ENCODE measurements at places on chromosomes 4 and X.

DNA sequence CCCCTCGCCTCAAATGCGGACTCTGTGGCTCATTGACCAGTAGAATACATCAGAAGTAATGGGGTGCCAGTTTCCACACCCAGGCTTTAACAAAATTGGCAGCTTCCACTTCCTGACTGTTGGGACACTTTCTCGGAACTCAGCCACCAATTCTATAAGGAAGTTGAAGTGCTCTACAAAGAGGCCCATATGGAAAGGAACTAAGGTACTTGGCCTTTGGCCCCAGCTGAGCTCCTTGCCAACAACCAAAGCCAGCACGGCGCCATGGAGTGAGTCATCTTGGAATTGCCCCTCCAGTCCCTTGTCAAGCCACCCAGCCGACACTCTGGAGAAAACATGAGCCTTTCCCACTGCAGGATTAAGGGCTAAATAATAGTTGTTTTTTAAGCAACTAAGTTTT lies 262.2 kb upstream of the INTU start:
- no peak overlapping the region for H3K4me3 ChIP-seq
- no peaks in the 10 kb centered on the region for H3K4me1 ChIP-seq
- H3K27me3 ChIP-seq, result no peaks in the 10 kb centered on the region
- H3K27ac ChIP-seq, result no peak overlapping the region
- H3K36me3 ChIP-seq, result no peaks in the 10 kb centered on the region

DNA sequence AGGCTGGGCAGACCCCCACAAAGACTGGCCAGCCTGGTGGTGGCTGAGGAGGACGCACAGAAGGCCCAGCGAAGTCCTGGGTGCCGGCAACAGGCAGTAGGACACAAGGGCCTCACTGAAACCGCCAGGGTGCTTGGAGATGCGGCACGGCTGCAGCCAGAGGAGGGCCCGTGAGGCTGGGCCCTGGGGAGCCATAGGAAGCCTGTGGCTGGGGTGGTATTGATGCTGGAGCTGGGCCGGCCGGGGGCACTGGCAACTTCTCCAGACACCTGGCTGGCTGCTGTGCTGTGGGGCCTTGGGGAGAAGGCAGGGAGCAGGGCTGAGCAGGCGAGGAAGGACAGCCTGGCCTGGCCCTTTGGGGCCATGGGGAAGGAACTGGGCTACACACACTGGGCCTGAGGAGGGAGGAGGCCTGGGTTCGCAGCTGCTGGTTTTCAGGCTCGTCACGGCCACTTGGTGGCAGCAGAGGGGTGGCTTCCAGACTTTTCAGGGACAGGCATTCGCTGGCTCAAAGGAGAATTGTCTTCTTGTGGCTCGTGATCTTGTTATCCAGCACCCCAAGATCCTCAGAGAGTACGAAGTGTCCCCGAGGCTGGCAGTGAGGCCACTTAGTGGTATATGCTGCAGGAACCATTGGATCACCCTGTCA lies 37.2 kb downstream of the ATP2B3 start:
- H3K4me3 ChIP-seq, result no peak overlapping the region
- no peak overlapping the region for H3K27ac ChIP-seq
- H3K27me3 ChIP-seq, result no peaks in the 10 kb centered on the region

DNA sequence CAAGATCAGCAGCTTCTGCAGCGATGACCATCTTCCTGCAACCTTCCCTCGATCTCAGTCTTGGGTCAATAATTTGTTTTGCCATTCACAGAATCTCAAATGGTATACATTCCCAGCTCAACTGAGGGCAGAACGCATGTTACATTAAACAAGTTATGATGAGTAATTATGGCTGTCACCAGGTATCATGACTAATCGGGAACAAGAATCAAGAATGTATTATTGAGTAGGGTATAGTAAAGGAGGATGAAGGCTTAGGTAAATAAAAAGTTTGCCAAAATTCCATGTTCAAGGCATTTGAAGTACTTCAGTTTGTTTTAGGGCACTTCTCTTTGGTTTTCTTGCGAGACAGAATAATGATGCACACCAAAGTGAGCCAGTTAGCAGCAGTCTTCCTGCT lies 194.1 kb downstream of the SH2D1A start:
- DNase-seq, result no peak
- no peaks in the 10 kb centered on the region for H3K36me3 ChIP-seq

DNA sequence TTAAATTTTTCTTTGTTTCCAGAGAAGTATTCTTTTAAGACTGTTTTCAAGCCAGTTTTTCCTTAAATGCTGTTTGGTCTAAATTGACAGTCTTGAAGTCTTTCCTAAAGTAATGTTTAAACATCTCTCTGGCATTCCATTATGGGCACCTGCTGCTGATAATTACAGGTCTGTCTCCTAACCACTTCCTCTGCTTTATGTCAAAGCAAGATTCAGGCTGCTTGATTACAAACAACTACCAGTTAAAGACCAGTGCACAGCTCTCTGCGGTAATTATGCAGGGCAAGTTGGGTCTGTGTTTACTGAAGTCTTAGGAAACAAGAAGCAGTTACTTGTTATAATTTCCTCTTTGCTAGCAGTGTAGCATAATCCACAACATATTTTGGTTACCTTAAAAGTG lies 17.6 kb downstream of the UNC5C start:
- H3K4me3 ChIP-seq, result no peak overlapping the region
- no peak for DNase-seq
- H3K36me3 ChIP-seq, result no peaks in the 10 kb centered on the region

- peaks cover 10% of the 10 kb centered on the region for H3K27me3 ChIP-seq
- H3K27ac ChIP-seq, result no peak overlapping the region
- no peaks in the 10 kb centered on the region for H3K36me3 ChIP-seq
- peaks cover 6% of the 10 kb centered on the region for H3K4me1 ChIP-seq
Measured at GRCh38 chr4:25904748-25905082, 9.3 kb upstream of the SMIM20 start.

DNA sequence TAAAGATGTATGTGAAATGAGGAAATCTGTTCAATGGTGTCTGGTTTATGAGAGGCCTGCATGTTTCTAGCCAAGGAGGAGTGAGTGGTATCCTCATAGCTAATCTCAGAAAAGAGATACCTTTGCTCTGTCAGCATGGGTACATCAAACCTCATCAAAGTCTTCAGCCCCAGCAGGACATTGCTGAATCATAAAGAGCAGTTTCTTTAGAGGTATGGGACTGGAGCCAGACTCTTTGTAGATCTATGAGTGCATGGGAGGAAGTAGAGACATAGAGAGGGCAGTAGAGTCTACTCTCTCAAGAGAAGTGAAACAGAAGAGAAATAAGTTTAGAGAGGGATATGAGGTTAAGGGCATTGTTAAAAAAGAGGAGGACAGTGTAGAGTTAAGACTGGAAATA lies 1950.9 kb downstream of the ARAP2 start:
- no peak for DNase-seq
- no peaks in the 10 kb centered on the region for H3K36me3 ChIP-seq
- no peaks in the 10 kb centered on the region for H3K27me3 ChIP-seq
- H3K4me1 ChIP-seq, result no peaks in the 10 kb centered on the region
- H3K27ac ChIP-seq, result no peak overlapping the region
- no peak overlapping the region for H3K4me3 ChIP-seq

- H3K4me1 ChIP-seq, result no peaks in the 10 kb centered on the region
- no peak overlapping the region for H3K4me3 ChIP-seq
- H3K27ac ChIP-seq, result no peak overlapping the region
- no peaks in the 10 kb centered on the region for H3K36me3 ChIP-seq
- H3K27me3 ChIP-seq, result no peaks in the 10 kb centered on the region
Measured at GRCh38 chr4:138107023-138107422, 135.1 kb downstream of the SLC7A11 start.

DNA sequence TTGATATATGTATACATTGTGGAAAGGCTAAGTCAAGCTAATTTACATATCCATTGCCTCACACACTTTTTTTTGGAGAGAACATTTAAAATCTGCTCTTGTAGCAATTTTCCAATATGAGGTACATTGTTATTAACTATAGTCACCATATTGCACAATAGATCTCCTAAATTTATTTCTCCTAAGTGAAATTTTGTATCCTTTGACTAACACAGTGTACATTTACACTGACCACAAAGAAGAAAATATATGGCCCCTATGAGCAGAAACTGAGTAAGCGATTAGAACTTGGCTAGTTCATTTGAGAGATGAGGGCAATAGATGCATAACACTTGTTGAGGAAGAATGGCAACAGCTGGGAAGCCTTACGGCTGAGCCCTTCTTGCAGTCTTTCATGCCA lies 20.3 kb upstream of the GUCY1B1 start:
- no peak overlapping the region for H3K27ac ChIP-seq
- H3K36me3 ChIP-seq, result no peaks in the 10 kb centered on the region
- H3K4me3 ChIP-seq, result no peak overlapping the region
- H3K27me3 ChIP-seq, result no peaks in the 10 kb centered on the region
- DNase-seq, result no peak

DNA sequence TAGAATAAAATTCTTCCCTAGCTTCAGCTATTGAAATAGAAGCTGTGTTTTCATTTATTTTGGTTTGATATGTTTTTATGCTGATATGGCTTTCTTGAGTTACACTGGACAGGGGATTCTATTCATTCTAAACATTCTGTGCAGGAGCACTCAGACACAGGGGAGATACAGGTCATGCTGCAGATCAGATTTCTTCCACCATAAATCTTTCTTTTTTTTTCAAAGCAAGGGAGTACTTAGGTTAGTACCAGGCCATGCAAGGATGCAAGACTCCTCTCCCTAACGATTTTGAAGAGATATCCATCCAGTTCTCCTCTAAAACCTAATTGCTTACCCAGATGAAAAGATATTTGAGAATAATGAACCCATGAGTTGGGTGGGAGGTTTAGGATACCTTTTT lies 21.4 kb downstream of the ETDC start:
- H3K27ac ChIP-seq, result no peak overlapping the region
- no peak for DNase-seq
- no peaks in the 10 kb centered on the region for H3K27me3 ChIP-seq
- peaks cover 47% of the 10 kb centered on the region for H3K36me3 ChIP-seq
- no peak overlapping the region for H3K4me3 ChIP-seq

- H3K36me3 ChIP-seq, result peaks cover 14% of the 10 kb centered on the region
- H3K27me3 ChIP-seq, result no peaks in the 10 kb centered on the region
- no peak overlapping the region for H3K4me3 ChIP-seq
- DNase-seq, result no peak
Measured at GRCh38 chr4:2179717-2180116, 62.2 kb downstream of the HAUS3 start.
